Renal pelvis (tissue), 12 donors: ENCODE measurements at places on chromosomes 7 and 10. TPM values are rescaled to one million over a fixed set of nuclear protein-coding genes. Genes with fewer than 3 reads are reported as not detected.
A peak's percentile ranks its signal among the peaks of the same experiment; 100 is the strongest.

DNA sequence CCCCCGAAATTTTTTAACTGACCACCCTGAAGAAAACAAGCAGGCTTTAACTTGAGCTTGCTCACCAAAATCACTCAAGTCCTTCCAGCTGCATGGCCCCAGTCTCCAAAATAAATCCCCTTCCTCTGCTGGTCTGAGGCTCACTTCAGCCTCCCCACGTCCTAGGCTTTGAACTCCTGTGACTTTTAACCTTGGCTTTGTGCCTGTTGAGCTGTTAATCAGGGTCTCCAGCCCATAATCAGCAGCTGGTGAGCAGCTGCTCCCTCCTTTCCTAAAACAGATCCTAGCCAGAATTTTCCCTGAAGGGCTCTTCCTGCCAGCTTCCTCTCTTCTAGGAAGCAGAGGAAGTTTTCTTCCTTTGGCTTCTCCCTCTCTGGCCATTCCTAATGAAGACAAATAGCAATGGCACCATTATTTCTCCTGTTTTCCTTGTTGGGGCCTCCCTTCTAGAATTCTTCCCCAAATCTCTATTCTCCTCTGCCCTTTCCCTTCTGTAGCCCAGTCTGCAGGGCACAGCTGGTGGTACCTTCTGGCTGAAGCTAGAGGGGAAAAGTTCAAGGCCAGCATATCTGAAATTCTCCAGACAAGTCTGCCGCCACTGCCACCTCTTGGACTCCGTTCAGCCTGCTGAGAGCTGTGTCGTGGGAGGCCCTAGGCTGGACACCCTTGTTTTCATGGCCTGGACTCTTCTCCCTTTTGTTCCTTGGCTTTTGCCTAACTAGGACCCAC lies 152.1 kb downstream of the NOC3L start:
- peak; percentile 79 for DNase-seq

- DNase-seq: no peak
Observed at GRCh38 chr7:137890449-137890921, 43.7 kb upstream of the DGKI start.

Gene CNTNAP2
- 15.2 TPM for polyA plus RNA-seq

Gene TIAL1
- polyA plus RNA-seq: 186 TPM

Gene C7orf57
- 0.43 TPM for polyA plus RNA-seq

GRCh38 chr10:133013463-133013862 lies 71.1 kb upstream of the CFAP46 start:
- DNase-seq: no peak

GRCh38 chr7:142901426-142902259 lies 16.1 kb upstream of the TRPV6 start:
- DNase-seq: no peak

Gene CAMK2G
- polyA plus RNA-seq: 21.5 TPM

DNA sequence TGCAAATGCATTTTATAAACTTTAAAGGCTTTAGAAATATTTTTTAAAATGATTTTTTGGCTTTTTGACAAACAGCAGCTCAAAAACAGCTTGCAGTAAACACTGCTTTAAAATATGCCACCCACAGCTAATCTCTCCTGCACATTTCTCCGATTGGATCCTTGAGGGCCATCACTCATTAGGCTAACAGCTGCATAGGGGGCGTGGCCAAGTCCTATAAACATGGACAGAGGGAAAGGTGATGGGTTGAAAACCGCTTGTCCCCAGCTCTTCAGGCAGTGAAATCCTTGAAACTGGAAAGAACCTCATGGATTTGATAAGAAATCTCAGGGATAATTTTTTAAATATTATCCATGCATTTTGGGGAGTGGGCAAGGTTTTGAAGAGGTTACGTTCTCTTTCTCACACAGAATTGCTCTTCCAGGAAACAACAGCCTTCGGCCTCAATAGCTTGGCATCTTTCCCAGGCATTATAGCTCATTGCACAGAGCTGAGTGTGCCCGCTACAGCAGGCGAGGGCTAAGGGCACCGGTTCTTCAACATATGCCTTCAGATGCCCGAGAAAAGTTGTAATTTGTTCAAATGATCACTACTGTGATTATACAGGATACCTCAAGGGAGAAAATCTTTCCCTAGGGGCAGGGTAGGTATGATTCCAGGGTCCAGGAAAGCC lies 1.7 kb downstream of the PLEKHS1 start:
- no peak for DNase-seq

Gene SNCG
- polyA plus RNA-seq: 17.1 TPM

Gene ADCY1
- polyA plus RNA-seq: 3.8 TPM

Gene HOXA7
- 31.7 TPM for polyA plus RNA-seq

Gene TYSND1
- polyA plus RNA-seq: 13.1 TPM

DNA sequence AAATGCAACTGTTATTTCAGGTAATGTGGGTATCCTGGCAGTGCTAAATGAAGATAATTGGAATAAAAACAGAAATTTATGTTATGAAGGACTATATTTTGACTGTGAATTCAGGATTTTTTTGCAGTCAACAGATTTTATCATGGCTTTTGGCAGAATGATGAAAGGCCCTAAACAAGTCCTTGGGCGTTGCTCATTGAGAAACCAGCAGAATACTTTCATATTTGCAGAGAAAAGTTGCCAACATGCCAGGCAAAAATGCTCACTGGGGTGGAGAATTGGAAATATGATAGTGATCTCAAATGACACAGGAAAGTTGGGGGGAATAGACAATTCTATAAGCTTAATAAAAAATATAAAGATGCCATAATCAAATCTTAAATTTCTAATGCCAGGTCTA lies 121.1 kb downstream of the GPR85 start:
- no peak for DNase-seq

GRCh38 chr7:39826166-39826565 lies 123.9 kb upstream of the CDK13 start:
- no peak for DNase-seq

Gene PI4K2A
- polyA plus RNA-seq: 20.7 TPM

Gene NEURL1
- 1.9 TPM for polyA plus RNA-seq

Gene GPNMB
- polyA plus RNA-seq: 12.0 TPM

- DNase-seq: no peak
Observed at GRCh38 chr7:102978284-102978683, 65.5 kb downstream of the LRRC17 start.

DNA sequence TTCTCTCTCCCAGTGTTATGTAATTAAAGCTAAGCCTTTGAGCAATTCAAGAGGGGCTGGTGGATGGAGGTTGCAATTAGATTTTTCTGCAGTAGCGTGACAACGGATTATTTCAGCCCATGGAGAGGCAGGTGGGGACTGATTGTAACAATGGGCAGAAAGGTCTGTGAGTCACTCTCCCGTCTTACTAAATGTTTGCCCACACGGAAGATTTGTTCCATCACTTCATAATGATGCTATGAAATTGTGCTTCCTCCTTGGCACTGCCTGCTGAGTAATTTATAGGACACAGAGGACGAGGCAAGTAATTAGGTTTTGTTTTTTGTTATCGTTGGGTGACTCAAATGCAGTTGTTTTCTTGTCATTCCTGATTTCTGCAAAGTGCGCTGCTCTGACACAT lies 594.5 kb upstream of the DPP6 start:
- DNase-seq: no peak

DNA sequence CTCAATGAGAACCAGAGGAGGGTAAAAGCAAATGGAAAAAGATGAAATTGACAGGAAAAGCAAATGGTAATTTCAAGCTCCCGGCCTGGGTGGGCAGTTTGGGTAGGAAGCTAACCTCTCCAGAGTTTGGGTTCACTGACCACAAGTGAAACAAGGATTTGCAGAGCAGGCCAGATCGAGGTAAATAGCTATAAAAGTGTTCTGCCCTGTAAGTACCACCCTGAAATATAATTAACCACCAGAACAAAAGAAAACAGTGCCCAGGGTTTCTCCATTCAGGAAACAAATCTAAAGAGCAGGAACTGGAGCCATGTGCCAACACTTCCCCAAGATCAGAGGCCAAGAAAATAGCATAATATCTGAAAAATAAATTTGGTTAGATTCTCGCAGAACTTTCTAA lies 276.7 kb upstream of the MEOX2 start:
- DNase-seq: peak; percentile 4

- DNase-seq: no peak
Observed at GRCh38 chr7:47241112-47242065, 340.5 kb downstream of the TNS3 start.

DNA sequence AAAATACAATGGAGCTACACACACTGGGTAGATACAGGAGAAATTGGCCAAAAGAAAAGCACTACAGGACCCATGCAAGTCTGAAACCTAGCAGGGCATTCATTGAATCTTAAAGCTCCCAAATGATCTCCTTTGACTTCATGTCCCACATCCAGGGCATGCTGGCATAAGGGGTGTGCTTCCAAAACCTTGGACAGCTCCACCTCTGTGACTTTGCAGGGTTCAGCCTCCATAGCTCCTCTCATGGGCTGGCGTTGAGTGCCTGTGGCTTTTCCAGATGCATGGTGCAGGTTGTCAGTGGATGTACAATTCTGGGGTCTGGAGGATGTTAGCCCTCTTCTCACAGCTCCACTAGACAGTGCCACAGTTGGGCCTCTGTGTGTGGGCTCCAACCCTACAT lies 626.3 kb upstream of the POT1 start:
- DNase-seq: no peak

GRCh38 chr7:44531421-44532380 lies 9.4 kb downstream of the NPC1L1 start:
- DNase-seq: no peak
